Neuronal stem cell (in vitro differentiated cells): ENCODE measurements at places on chromosomes 1 and 21.

DNA sequence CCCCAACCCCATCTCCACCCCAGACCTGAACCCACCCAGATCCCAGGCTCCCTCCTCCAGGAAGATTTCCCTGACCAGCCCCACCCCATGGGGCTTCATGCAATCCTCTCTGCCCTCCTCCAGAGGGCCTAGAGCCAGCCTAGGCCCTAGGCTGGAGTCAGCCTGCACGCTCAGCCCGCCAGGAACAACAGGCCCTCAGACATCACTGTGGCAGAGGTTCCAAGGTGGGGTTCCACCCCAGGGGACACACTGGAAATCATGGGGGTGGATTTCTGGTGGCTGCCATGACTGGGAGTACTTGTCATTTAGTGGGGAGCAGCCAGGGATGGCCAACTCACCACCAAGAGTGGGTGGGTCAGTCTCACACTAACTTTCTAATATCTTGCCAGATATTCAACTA is 122.0 kb downstream of the GLIS1 start:
- no peaks in the 10 kb centered on the region for H3K36me3 ChIP-seq
- H3K27me3 ChIP-seq, result no peaks in the 10 kb centered on the region
- DNase-seq, result no peak
- no peaks in the 10 kb centered on the region for H3K4me1 ChIP-seq

- no peak for DNase-seq
- H3K27me3 ChIP-seq, result no peaks in the 10 kb centered on the region
- H3K4me1 ChIP-seq, result peaks cover 12% of the 10 kb centered on the region
- H3K4me3 ChIP-seq, result peak overlapping the region; percentile 91
- peaks cover 2% of the 10 kb centered on the region for H3K36me3 ChIP-seq
Observed at GRCh38 chr1:226061068-226061840, 1.3 kb upstream of the H3-3A start.

- no peak for DNase-seq
- no peak overlapping the region for H3K4me3 ChIP-seq
- peaks cover 4% of the 10 kb centered on the region for H3K27me3 ChIP-seq
- peaks cover 18% of the 10 kb centered on the region for H3K4me1 ChIP-seq
- H3K36me3 ChIP-seq, result no peaks in the 10 kb centered on the region
Observed at GRCh38 chr1:234773936-234774677, 164.1 kb upstream of the IRF2BP2 start.

GRCh38 chr1:62294261-62294660 is 25.0 kb downstream of the KANK4 start:
- H3K27me3 ChIP-seq, result no peaks in the 10 kb centered on the region
- no peak overlapping the region for H3K4me3 ChIP-seq
- no peak for DNase-seq
- no peaks in the 10 kb centered on the region for H3K36me3 ChIP-seq

DNA sequence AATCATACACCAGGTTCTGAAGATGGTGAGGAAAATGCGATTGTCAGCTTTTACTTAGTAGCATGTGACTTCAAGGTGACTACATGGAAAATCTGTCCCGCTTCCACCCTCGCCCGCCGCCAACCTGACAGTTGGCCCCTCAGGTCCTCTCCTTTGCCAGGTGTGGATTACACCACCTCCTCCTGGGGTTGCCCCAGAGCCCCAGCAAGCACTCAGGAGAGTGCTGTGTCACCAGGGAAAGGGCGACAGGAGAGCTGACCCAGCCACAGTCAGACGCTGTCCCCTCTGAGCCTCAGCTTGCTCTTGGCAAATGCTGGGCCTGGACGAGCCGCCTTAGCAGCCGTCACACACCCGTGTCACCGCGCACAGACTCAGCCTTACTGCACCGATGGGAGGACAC is 17.9 kb downstream of the PTTG1IP start:
- no peaks in the 10 kb centered on the region for H3K27me3 ChIP-seq
- H3K36me3 ChIP-seq, result peaks cover 58% of the 10 kb centered on the region

DNA sequence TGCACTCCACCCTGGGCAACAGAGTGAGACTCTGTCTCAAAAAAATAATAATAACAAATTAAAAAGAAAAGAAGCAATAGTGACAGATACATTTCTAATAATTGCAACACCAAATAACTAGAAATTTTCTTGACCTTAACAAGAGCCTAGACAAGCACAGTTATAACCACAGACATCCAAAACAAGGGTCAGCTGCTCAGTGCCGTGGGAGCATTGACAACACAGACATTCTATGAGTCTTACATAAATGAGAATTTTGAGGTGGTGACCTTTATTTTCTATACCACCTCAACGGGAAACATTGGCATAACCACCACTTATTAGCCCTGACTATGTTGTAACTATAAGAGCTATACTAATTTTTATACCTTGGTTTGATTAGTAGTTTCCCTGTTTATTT is 156.1 kb downstream of the NR5A2 start:
- no peaks in the 10 kb centered on the region for H3K27me3 ChIP-seq
- no peaks in the 10 kb centered on the region for H3K4me1 ChIP-seq
- no peaks in the 10 kb centered on the region for H3K36me3 ChIP-seq

- peaks cover 43% of the 10 kb centered on the region for H3K36me3 ChIP-seq
- H3K27ac ChIP-seq, result no peak overlapping the region
- no peaks in the 10 kb centered on the region for H3K27me3 ChIP-seq
- peaks cover under 1% of the 10 kb centered on the region for H3K4me1 ChIP-seq
- H3K4me3 ChIP-seq, result no peak overlapping the region
Observed at GRCh38 chr1:42177541-42177981, 13.0 kb upstream of the GUCA2A start.

DNA sequence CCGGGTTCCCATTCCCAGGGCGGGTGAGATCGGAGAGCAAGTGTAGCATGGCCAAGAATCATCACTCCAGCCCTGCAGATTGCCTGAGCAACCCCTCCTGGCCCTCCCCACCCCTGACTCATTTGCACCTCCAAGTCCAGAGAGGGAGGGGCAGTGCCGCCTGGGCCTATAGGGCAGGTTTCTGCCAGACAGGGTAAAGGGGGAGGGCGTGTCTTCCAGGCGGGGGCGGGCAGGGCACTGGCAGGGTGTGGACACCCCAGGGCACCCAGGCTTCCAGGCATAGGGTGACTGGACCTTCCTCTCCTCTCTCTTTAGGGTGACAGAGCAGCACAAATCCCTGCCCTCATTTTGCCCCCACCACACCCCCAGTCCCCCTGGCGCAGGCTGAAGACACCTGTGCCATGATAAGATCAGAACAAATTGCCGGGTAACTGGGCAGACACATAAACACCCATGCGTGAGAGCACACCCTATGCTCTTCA is 3.2 kb upstream of the CRYBG2 start:
- H3K4me3 ChIP-seq, result no peak overlapping the region
- no peak for DNase-seq
- no peaks in the 10 kb centered on the region for H3K36me3 ChIP-seq
- H3K27ac ChIP-seq, result no peak overlapping the region
- H3K27me3 ChIP-seq, result peaks cover 12% of the 10 kb centered on the region

- no peaks in the 10 kb centered on the region for H3K36me3 ChIP-seq
- H3K27ac ChIP-seq, result no peak overlapping the region
- no peaks in the 10 kb centered on the region for H3K4me1 ChIP-seq
- DNase-seq, result no peak
- no peaks in the 10 kb centered on the region for H3K27me3 ChIP-seq
Observed at GRCh38 chr21:27425172-27425571, 458.3 kb upstream of the ADAMTS5 start.

- H3K4me1 ChIP-seq, result peaks cover 1% of the 10 kb centered on the region
- H3K36me3 ChIP-seq, result no peaks in the 10 kb centered on the region
- no peaks in the 10 kb centered on the region for H3K27me3 ChIP-seq
- no peak for DNase-seq
- H3K4me3 ChIP-seq, result no peak overlapping the region
Observed at GRCh38 chr1:40627987-40628902, 37.2 kb downstream of the RIMS3 start.

- no peaks in the 10 kb centered on the region for H3K4me1 ChIP-seq
- H3K27ac ChIP-seq, result no peak overlapping the region
- no peak overlapping the region for H3K4me3 ChIP-seq
Observed at GRCh38 chr1:111707906-111708305, 31.3 kb downstream of the INKA2 start.

GRCh38 chr1:237316352-237316751 is 274.4 kb downstream of the RYR2 start:
- no peaks in the 10 kb centered on the region for H3K4me1 ChIP-seq
- H3K36me3 ChIP-seq, result no peaks in the 10 kb centered on the region
- no peaks in the 10 kb centered on the region for H3K27me3 ChIP-seq
- no peak overlapping the region for H3K27ac ChIP-seq
- no peak for DNase-seq

GRCh38 chr1:24641646-24642151 is 1.4 kb upstream of the SRRM1 start:
- H3K4me3 ChIP-seq, result peak overlapping the region; percentile 15
- H3K27me3 ChIP-seq, result no peaks in the 10 kb centered on the region
- peak overlapping the region; percentile 55 for H3K27ac ChIP-seq
- no peak for DNase-seq
- H3K4me1 ChIP-seq, result peaks cover 5% of the 10 kb centered on the region
- peaks cover 1% of the 10 kb centered on the region for H3K36me3 ChIP-seq

DNA sequence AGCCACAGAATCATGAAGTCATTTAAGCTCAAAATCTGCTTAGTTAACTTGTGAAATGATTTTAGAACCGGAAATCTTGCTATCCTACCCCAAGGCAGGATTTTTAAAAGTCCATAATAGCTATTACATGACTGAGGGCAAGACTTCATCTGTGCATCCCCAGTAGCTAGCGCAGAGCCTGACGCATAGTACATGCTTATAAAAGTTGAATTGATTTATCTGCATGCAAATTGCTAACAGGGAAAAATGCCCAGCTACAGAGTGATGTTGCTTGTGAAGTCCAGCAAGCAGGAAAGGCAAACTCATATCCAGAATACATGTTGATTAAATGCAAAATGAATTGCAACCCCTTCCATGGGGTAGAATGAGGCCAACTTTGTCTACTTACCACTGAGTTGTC is 8.1 kb upstream of the MAP1LC3C start:
- H3K4me1 ChIP-seq, result no peaks in the 10 kb centered on the region
- H3K36me3 ChIP-seq, result no peaks in the 10 kb centered on the region
- no peak for DNase-seq
- no peak overlapping the region for H3K27ac ChIP-seq

DNA sequence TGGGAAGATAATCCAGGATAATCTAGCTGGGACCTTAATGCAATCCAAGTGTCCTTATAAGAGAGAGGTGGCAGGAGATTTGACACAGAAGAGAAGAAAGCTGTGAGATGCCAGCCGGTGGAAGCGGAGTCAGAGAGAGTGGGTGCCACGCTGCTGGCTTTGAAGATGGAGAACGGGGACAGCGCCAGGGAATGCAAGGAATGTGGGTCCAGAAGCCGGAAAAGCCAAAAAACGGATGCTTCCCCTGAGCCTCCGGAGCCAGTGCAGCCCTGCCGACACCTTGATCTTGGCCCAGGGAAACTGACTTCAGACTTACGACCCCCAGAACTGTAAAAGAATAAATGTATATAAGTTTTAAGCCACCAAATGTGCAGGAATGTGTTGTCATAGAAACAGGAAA is 152.6 kb downstream of the ZNF281 start:
- no peak overlapping the region for H3K4me3 ChIP-seq
- no peak overlapping the region for H3K27ac ChIP-seq
- H3K4me1 ChIP-seq, result no peaks in the 10 kb centered on the region
- H3K27me3 ChIP-seq, result no peaks in the 10 kb centered on the region
